SJSA1 (cell line): ENCODE measurements at places on chromosomes 3 and 15. TPM values are rescaled to one million over a fixed set of nuclear protein-coding genes. Genes with fewer than 3 reads are reported as not detected.

Gene LRTM1
- not detected in 2 replicates for total RNA-seq

Gene ACKR4
- 0.18 TPM in 1 of 2 replicates, not detected in the other for total RNA-seq

Gene FAM43A
- 14.2 and 17.6 TPM in 2 replicates for total RNA-seq

Gene KNG1
- total RNA-seq, result not detected in 2 replicates

Gene ITIH1
- total RNA-seq, result not detected in 2 replicates

Gene IQCF5
- not detected in 2 replicates for total RNA-seq

DNA sequence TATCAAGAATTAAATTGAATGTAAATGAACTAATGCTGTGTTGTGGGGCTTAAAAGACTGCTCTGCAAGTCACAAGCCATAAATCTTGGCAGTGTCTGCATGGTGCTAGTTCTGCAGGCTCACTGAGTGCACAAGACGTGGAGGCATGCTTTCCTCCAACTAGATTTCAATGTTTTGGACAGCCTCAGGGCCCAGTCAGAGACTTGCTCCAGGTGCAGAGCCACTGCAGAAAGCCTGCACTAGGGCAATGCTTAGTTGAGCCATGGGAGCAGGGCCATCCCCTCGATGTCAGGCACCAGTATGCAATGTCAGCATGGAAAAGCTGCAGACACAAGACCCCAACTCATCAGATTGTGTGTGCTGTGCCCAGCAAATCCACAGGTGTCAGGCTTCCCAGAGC, 234.5 kb upstream of the CDIN1 start:
- H3K4me3 ChIP-seq, result no peak overlapping the region
- no peaks in the 10 kb centered on the region for H3K36me3 ChIP-seq
- DNase-seq, result no peak
- no peak overlapping the region for H3K27ac ChIP-seq

- peaks cover 13% of the 10 kb centered on the region for H3K27me3 ChIP-seq
- H3K4me1 ChIP-seq, result no peaks in the 10 kb centered on the region
- no peak for DNase-seq
- no peak overlapping the region for H3K27ac ChIP-seq
- H3K4me3 ChIP-seq, result no peak overlapping the region
- H3K36me3 ChIP-seq, result no peaks in the 10 kb centered on the region
Observed at GRCh38 chr15:66269326-66270090, 16.0 kb upstream of the MEGF11 start.

GRCh38 chr3:52524258-52524751, 9.4 kb downstream of the NT5DC2 start:
- no peak overlapping the region for H3K4me3 ChIP-seq
- H3K36me3 ChIP-seq, result peaks cover 52% of the 10 kb centered on the region
- no peak for DNase-seq
- no peak overlapping the region for H3K27ac ChIP-seq
- H3K4me1 ChIP-seq, result no peaks in the 10 kb centered on the region

DNA sequence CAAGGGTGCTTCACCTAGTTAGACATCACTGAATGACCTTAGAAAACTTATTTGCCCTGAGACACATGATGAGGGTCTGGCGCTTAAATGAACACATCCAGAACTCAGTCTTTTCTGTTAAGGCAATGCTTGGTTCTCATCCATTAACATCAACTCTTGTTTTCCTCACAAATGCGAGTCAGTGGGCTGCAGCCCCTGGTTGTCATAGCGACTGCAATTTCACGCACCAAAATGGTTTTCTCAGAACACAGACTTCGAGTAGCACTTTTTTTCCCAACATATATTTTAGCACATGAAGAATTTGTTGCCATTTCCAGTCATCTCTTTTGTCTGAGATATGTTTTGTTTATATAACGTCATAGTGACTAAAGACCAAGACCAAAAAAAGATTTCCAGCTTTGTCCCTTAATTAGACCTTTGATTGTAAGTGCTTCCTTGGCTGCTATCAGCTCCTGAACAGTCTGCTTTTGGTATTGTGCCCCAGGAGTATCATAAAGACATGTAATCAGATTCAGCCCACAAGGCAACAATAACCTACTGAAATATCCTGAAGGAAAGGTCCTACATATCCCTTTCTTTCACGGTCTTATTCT, 68.5 kb downstream of the GPR176 start:
- DNase-seq, result peak; percentile 74
- H3K4me3 ChIP-seq, result no peak overlapping the region
- H3K36me3 ChIP-seq, result no peaks in the 10 kb centered on the region; the same call in 1 of the 2 replicates
- peak overlapping the region; percentile 73 for H3K27ac ChIP-seq
- peaks cover 36% of the 10 kb centered on the region for H3K4me1 ChIP-seq

DNA sequence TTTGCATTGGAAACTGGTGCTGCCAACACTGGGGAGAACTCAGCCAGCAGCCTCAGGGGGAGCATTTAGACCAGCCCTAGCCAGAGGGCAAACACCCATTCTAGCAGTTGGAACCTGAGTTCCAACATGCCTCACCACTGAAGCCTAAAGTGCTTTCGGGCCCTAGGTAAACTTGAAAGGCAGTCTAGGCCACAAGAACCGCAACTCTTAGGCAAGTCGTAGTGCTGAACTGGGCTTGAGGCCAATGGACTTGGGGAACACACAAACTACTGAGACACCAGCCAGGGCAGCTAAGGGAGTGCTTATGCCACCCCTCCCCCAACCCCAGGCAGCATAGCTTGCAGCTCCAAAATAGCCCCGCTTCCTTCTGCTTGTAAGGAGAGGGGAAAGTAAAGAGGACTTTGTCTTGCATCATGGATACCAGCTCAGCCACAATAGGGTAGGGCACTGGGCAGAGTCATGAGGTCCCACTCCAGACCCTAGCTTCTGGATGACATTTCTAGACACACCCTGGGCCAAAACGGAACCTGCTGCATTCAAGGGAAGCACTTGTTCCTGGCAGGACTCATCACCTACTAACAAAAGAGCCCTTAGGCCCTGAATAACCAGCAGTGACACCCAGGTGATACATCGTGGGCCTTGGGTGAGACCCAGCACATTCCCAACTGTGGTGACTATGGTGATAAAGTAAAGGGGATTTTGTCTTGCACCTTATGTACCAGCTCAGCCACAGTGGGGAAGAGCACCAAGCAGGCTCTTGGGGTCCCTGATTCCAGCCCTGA, 37.3 kb upstream of the TEX9 start:
- peaks cover 8% of the 10 kb centered on the region for H3K4me1 ChIP-seq
- DNase-seq, result no peak
- no peak overlapping the region for H3K4me3 ChIP-seq
- no peak overlapping the region for H3K27ac ChIP-seq

GRCh38 chr15:63466378-63467192, 37.8 kb upstream of the USP3 start:
- peaks cover 41% of the 10 kb centered on the region for H3K4me1 ChIP-seq
- no peaks in the 10 kb centered on the region for H3K36me3 ChIP-seq
- H3K27ac ChIP-seq, result no peak overlapping the region

DNA sequence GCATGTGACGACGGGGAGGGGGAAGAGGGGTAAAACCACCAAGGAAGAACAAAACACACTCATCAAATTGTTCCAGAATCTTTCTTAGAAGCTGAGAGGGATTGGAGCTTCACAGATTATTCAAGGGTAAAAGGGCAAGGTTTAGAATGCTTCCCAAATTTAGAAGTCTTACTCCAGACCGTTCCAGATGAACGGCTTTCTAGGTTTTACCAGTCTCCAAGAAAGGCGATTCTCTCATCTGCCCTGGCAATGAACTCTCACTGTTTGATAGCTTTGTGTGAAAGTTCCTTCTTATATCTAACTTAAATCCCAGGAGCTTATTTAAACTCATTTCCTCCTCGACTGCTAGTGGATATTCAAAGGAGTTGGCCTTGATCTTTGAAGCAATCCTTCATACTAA, 124.3 kb upstream of the PRICKLE2 start:
- H3K36me3 ChIP-seq, result peaks cover 4% of the 10 kb centered on the region
- peak overlapping the region; percentile 10; the same call in 1 of the 2 replicates for H3K27ac ChIP-seq
- H3K4me3 ChIP-seq, result no peak overlapping the region
- H3K4me1 ChIP-seq, result peaks cover 64% of the 10 kb centered on the region

GRCh38 chr15:97953748-97954147, 6.8 kb upstream of the ARRDC4 start:
- no peaks in the 10 kb centered on the region for H3K27me3 ChIP-seq
- no peak overlapping the region for H3K27ac ChIP-seq
- H3K4me3 ChIP-seq, result no peak overlapping the region
- DNase-seq, result no peak

GRCh38 chr3:169147238-169148008, 516.1 kb downstream of the MECOM start:
- peak overlapping the region; percentile 72 for H3K4me3 ChIP-seq
- no peaks in the 10 kb centered on the region for H3K27me3 ChIP-seq
- H3K27ac ChIP-seq, result peak overlapping the region; percentile 59
- peak; percentile 72 for DNase-seq
- peaks cover 6% of the 10 kb centered on the region; the same call in 1 of the 2 replicates for H3K36me3 ChIP-seq

- DNase-seq, result no peak
- H3K4me3 ChIP-seq, result no peak overlapping the region
- no peaks in the 10 kb centered on the region for H3K36me3 ChIP-seq
- peaks cover 9% of the 10 kb centered on the region for H3K4me1 ChIP-seq
- H3K27ac ChIP-seq, result no peak overlapping the region
- H3K27me3 ChIP-seq, result no peaks in the 10 kb centered on the region
Observed at GRCh38 chr3:50167069-50167840, 12.1 kb downstream of the SEMA3F start.

DNA sequence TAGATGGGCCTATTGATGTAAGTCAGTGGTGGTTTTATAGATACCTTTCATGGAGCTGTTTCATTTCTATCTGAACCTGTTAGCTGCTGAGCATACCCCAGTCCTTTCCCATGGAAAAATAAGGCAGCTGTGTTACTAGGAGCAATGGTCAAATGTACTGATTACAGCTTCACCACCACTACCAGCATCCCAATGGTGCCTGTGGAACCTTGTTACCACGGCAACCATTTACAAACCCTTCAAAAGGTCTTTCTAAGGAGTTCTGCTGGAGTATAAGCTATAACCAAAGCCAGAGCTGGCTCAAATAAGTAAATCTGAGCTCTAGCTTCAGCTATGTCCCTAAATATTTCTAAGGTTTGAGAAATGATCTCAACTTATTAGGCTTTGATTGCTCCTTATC, 133.4 kb upstream of the ACP3 start:
- no peak for DNase-seq
- H3K4me1 ChIP-seq, result no peaks in the 10 kb centered on the region
- H3K27ac ChIP-seq, result no peak overlapping the region
- H3K27me3 ChIP-seq, result peaks cover 8% of the 10 kb centered on the region
- H3K36me3 ChIP-seq, result no peaks in the 10 kb centered on the region

GRCh38 chr15:47409600-47409999, 307.7 kb upstream of the SEMA6D start:
- H3K4me1 ChIP-seq, result no peaks in the 10 kb centered on the region
- no peaks in the 10 kb centered on the region for H3K36me3 ChIP-seq
- H3K4me3 ChIP-seq, result no peak overlapping the region
- H3K27ac ChIP-seq, result no peak overlapping the region
- no peak for DNase-seq

DNA sequence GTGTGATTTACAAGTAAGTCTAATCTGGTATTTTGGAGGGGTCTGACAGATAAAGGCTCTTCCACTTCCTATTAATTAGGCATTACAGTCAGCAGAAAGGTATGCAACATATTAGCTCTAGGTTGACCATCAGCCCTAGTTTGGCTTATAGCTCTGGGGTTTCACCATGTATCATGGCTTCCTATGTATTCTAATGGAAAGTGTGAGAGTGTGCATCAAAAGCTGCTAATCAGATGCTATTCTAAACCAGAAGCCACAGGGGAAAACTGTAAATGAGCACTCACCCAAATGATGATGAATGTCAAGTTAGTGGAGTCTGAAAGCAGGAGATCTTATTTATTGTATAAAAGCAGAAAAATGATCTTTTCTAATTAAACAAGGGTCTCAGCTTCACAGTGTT, 149.2 kb upstream of the MITF start:
- no peak overlapping the region for H3K4me3 ChIP-seq
- no peak overlapping the region for H3K27ac ChIP-seq
- no peaks in the 10 kb centered on the region for H3K36me3 ChIP-seq
- H3K27me3 ChIP-seq, result no peaks in the 10 kb centered on the region

- DNase-seq, result no peak
- H3K4me3 ChIP-seq, result no peak overlapping the region
- no peaks in the 10 kb centered on the region for H3K27me3 ChIP-seq
Observed at GRCh38 chr15:56948764-56949101, 30.3 kb downstream of the TCF12 start.

GRCh38 chr3:194756791-194757325, 71.2 kb downstream of the FAM43A start:
- H3K4me1 ChIP-seq, result no peaks in the 10 kb centered on the region
- peaks cover 6% of the 10 kb centered on the region; the same call in 1 of the 2 replicates for H3K27me3 ChIP-seq
- no peaks in the 10 kb centered on the region for H3K36me3 ChIP-seq
- H3K4me3 ChIP-seq, result no peak overlapping the region

DNA sequence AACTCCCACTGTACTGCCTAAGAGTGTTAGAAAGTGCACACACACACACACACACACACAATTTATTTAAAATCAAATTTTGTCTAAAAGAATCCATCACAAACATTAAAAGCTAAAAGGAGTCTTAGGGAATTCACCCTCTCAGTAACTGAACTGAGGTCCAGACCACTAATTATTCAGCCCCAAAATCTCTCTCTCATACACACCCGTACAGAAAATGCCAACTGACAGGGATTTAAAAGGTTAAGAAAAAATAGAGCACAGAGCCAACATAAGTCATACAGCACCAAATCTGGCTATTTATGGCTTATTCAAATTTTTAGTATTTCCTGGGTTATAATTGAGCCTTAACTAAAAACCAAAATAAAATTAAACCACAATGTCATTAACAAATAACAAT, 20.7 kb downstream of the GBE1 start:
- no peaks in the 10 kb centered on the region for H3K36me3 ChIP-seq
- H3K4me3 ChIP-seq, result no peak overlapping the region
- peaks cover 48% of the 10 kb centered on the region for H3K4me1 ChIP-seq
- no peaks in the 10 kb centered on the region for H3K27me3 ChIP-seq
- H3K27ac ChIP-seq, result peak overlapping the region; percentile 66
- no peak for DNase-seq

DNA sequence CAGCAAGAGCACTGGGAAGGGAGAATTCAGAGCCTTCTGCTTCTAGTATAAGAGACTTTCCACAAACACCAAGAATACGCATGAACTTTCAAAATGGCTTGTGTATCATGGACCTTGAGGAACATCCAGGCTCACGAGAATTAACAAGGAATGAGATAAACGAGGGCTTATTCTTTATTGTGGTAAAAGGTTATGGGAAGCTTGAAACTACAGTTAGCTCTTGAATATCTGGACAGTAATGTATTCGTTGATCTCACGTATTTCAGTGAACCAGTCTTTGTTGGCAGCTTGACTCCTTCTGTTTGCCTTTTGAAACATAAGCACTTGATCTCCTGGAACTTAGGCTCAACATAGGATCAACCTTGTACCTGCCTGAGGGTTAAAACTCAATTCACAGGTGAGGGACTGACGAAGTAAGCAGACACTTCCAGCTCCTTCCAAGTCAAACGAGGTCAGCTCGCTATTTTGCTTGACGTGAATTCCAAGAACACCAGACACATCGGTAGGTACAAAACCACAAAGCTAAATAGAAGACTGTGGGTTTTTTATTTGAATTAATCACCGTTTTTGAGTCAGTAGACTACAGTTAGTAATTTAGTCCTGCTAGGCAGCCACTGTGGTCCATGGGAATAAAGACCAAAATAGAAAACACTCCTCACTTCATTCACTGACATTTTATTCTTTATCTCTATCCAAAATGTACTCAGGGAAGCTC, 30.8 kb downstream of the GALNT15 start:
- peaks cover 77% of the 10 kb centered on the region for H3K4me1 ChIP-seq
- peak overlapping the region; percentile 97 for H3K27ac ChIP-seq
- H3K27me3 ChIP-seq, result no peaks in the 10 kb centered on the region
- H3K36me3 ChIP-seq, result no peaks in the 10 kb centered on the region
- peak; percentile 85 for DNase-seq
- H3K4me3 ChIP-seq, result no peak overlapping the region

GRCh38 chr3:33716227-33716626, 1.8 kb downstream of the CLASP2 start:
- H3K36me3 ChIP-seq, result peaks cover 4% of the 10 kb centered on the region; the same call in 1 of the 2 replicates
- DNase-seq, result no peak
- no peaks in the 10 kb centered on the region for H3K27me3 ChIP-seq
- H3K4me3 ChIP-seq, result no peak overlapping the region
